NCI-H1436 (cell line): ENCODE measurements at places on chromosomes 1 and 21.

GRCh38 chr1:201463071-201463552, 5.9 kb downstream of the PHLDA3 start:
- DNase-seq, result no peak

- no peak for DNase-seq
These were observed 105.5 kb downstream of the LRIG2 start for GRCh38 chr1:113178522-113178921.

GRCh38 chr1:115668579-115668978, 26.8 kb downstream of the VANGL1 start:
- no peak for DNase-seq

GRCh38 chr1:205535096-205535495, 30.6 kb downstream of the CDK18 start:
- no peak for DNase-seq

GRCh38 chr1:175040324-175040879, 17.2 kb upstream of the MRPS14 start:
- no peak for DNase-seq

GRCh38 chr1:44909901-44910544, 67.0 kb upstream of the PTCH2 start:
- DNase-seq, result no peak

DNA sequence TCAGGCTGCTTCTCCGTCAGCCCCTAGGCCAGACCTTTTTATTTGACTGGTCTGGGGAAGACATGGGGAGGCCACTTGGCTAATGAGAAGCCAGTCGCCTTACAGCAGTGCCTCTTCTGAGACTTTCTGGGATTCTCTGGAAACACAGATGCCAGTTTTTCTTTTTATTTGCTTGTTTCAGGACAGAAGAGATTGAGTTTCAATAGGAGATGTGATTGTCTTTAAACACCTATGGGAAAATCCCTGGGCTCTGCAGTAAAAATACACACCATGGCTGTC, 15.4 kb upstream of the BTG2 start:
- no peak for DNase-seq

DNA sequence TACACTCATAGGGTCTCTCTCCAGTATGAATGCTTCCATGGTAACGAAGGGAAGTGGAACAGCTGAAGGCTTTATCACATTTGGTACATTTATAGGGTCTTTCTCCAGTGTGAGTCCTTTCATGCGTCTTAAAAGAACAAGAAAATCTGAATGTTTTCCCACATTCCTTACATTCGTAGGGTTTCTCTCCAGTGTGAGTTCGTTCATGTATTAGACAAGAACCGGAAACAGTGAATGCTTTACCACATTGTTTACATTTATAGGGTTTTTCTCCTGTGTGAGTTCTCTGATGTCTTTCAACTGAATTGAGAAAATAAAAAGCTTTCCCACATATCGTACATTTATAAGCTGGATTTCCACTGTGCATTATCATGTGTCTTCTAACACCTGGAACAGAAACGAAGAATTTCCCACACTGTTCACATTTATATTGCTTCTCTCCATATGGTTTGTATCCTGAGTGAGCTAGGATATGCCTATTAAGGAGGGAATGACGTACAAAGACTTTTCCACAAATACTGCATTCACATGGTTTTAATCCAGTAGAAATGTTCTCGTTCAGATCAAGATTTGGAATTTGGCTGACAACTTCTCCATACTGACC, 3.4 kb downstream of the ZNF669 start:
- DNase-seq, result no peak

DNA sequence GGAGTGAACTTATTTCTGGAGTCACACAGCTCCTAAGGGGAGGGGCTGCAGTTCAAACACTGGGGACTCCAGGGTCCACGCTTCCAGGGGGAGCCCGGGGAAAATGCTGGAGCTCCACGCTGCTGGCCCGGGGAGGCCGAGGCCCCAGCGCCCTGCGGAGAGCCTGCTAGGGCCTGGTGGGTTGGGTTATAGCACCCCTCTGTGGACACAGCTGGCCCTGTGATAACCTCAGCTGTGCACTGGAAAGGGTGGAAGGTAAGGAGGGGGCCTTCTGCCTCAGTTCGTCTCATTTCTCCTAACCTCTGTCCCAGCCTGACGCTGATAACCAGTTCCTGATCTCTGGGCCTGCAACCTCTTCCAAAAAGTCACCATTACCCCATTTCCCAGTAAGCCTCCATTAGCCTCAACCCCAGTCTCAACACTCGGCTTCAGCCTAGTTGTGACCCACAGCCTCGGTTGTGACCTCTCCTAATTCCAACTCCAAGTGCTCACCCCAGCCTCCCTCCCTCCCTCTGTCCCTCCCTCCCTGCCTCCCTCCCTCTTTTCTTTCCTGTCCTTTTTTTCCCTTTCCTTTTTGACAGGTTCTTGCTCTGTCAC, 7.1 kb downstream of the NBL1 start:
- DNase-seq, result peak; percentile 15
